EH (cell line): ENCODE measurements at places on chromosomes 5 and 9.
A peak's percentile ranks its signal among the peaks of the same experiment; 100 is the strongest.

DNA sequence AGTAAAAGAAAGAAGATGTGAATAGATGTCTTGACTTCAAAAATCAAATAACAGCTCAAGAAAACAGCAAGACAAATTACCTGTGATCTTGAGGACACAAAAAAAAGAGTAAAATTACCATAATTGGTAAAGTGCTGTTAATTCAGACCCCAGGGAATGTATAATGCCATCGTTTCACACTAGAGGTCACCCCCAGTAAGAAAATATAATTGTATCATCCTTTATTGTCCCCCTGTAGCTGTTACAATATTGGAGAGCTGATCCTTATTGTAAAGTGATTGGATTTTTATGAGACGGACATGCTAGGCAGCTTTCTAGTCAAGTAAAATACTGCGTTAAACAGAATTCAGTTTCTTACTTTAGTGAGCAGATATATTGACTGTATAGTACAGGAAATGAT is 377.0 kb downstream of the TLE1 start:
- peak; percentile 12 for DNase-seq

GRCh38 chr5:81657386-81657785 is 93.5 kb downstream of the SSBP2 start:
- peak; percentile 27 for DNase-seq

DNA sequence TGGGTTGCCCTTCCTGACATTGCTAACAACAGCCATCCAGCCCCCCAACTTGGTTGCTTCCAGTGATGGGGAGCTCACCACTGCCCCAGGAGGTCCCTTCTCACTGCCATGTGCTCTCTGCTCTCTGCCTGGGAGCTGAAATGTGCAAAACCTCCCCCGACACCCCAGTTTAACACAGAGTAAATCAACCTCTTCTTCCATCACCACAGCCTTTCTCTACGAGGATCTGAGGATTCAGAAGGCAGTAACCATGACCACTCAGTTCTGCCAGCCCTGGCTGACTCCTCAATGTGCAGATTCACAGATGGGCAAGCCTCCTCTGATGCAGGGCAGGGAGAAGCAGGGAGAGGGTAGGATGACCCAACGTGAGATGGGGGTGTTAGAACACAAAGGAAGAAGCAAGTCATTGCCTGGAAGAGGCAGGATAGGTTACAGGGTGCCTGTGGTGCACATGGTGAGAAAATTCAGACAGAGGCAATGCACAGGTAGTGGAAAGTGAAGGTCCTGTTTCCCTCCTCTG is 185.0 kb downstream of the DAB2IP start:
- no peak for DNase-seq

- DNase-seq: no peak
Measured at GRCh38 chr5:114415760-114416159, 53.9 kb downstream of the KCNN2 start.

DNA sequence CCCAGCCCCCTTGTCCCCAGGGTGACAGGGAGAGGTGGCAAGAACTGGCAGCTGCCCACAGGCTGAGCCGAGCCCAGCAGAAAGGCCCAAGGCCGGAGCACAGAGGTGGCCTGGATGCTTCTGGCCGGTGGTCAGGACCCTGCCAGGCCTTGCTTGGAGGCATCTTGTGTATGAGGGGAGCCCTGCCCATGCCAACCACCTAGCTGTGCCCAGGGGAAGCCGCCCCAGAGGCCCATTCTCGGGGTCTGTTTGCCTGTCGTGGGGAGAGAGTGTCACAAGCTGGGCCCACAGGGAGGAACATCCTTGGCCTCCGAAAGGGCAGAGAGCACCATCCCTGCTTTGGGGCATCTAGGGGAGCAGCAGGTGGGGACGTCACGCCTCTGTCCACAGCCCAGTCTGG is 10.0 kb downstream of the NKD2 start:
- DNase-seq: no peak

DNA sequence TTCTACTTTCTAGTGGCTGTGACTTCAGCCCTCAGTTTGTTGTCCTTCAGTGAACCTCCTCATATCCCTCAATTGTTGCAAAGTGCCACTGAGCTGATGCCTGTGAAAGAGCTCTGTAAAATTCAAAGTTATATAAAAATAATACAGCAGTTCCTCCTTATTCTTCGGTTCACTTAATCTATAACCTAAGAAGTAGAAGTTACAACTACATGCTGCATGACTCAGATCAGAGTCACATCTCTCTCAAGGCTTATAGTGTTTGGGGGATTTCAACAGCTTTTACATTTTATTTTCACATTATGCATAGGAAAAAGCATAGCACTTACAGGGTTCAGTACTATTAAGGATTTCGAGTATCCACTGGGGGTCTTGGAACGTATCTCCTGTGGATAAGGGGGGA is 25.1 kb upstream of the GCNT1 start:
- no peak for DNase-seq

GRCh38 chr5:152824316-152824715 is 419.2 kb upstream of the NMUR2 start:
- DNase-seq: no peak

- DNase-seq: no peak
Measured at GRCh38 chr5:86565197-86565789, 52.4 kb upstream of the COX7C start.

DNA sequence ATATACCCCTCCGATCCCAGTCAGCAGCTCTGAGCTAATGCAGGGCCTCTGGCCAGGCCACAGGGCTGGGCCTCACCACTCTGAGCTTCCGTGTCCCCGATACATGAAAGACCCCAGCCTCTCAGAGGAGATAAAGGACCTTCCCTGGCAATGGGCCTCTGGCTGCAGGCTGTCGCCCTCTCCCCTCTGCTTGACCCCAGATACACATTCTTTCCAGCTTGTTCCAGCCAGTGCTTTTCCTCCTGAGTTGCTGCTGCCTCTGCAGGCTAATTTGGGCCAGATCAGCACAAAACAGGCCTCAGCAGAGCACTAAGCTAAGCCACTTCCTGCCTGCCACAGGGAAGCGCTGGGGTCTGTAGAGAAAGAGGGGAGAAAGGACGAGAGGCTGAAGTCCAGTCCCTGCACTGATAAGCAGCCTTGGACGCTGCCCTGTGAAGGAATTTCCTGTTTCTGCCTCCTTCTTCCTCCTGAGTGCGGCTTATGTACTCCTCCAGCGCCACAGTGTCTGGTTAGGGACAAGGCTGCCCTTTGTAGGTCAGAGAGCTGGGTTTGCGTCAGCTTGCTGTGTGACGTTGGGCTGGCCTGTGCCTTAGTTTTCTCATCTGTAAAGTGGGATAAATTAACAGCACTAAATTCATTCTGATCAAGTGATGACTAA is 73.0 kb upstream of the IL17B start:
- DNase-seq: peak; percentile 79

DNA sequence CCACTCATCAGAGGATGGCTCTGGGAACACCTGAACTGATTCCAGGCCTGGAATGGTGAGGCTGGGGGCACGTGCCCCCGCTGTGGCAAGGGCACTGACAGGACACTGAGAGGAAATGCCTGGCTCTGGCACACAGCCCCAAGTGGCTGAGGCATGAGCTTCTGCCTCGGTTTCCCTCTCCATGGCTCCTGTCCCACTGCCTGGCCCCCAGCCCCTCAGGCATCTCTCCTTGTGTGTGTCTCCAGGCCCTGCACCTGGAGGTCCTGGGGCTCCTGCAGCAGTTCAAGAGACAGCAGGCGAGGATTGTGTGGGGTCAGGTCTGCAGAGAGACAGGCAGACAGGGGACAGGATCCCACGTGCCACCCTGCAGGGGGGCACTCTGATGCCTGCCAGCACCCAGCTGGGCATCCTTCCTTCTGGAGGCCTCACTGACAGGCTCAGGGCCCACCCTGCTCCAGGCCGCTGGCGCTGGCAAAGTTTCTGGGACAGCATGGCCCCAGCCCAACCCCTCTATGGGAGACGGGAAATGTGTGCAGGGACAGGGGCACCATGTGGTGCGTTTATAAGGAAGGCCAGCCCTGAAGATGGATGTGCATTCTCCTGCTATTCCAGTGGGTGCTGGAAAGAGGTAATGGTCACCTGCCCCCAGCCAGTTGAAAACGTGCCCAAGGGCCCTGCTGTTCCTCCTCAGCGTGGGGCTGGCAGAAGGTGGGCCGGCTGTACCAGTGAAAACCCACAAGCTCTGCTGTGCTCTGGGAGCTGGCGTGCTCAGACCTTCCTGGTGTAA is 66.0 kb downstream of the RASGEF1C start:
- no peak for DNase-seq

DNA sequence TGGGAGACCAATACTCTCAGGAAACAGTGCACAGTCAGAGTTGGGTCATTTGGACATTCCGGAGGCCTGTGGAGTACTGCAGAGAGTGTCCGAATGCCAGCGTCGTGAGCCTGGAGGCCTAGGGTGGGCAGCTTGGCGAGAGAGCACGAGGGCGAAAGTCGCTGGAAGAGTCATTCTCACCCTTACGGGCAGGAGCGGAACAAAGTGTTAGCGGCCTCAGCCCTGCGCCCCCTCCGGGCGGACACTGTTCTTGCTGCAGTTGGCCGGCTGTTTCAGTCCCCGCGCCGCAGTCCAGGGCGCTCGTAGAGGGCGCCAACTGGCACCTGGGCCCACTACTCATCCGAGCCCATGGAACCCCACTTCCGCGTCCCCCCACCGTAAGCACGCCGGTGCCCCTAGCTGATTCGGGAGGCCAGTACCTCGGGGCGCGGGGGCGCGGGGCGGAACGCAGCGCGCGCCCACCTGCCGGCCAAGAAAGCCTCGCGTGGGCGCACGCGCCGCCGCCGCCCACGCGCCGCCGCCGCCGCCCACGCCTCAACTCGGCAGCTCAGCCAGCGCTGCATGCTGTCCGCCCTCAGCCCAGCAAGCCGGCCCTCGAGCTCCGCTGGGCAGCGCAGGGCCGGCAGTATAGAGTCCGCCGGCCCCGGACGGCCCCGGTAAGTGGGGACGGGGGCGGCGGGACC is 99.7 kb upstream of the CCL21 start:
- peak; percentile 1 for DNase-seq

GRCh38 chr9:92480986-92481633 is 1.2 kb downstream of the ASPN start:
- DNase-seq: peak; percentile 52

- DNase-seq: no peak
Measured at GRCh38 chr5:131369558-131369957, 105.7 kb downstream of the CDC42SE2 start.

GRCh38 chr5:168651648-168652047 is 72.5 kb upstream of the PANK3 start:
- peak; percentile 87 for DNase-seq

DNA sequence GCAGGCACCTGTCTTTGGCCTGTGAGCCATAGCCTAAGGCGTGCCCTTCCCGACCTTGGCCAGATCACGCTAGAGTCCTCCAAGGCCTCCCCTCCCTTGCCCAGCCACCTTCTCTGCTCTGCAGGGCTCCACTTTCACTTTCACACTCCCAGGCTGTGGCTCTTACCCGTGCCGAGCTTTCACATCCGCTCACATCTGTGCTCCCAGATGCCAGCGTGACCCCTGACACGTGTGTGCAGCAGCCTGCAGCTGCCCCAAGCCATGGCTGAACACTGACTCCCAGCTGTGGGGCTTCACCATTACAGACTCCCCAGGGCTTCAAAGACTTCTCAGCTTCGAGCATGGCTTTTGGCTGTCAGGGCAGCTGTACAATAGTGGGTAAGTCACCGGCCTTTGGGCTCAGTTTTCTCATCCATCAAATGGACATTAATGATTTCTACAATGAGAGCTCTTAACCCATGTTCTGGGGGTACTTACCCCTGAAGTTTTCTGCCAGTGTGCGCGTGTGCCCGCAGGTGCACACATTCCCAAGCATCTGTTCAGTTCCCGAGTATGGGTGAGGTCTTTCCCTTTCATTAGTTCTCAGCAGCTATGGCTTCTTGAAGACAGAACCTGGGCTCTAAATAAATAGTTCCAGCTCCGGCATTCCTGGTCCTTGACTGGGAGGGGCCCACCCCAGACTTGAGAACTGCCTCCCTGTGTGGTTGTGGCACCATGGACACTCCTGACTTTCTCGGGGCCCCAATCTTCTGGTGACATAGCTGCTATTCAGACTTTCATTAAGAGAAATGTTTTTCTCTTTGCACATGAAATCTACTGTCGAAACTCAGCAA is 118.6 kb downstream of the RGS3 start:
- DNase-seq: peak; percentile 64

DNA sequence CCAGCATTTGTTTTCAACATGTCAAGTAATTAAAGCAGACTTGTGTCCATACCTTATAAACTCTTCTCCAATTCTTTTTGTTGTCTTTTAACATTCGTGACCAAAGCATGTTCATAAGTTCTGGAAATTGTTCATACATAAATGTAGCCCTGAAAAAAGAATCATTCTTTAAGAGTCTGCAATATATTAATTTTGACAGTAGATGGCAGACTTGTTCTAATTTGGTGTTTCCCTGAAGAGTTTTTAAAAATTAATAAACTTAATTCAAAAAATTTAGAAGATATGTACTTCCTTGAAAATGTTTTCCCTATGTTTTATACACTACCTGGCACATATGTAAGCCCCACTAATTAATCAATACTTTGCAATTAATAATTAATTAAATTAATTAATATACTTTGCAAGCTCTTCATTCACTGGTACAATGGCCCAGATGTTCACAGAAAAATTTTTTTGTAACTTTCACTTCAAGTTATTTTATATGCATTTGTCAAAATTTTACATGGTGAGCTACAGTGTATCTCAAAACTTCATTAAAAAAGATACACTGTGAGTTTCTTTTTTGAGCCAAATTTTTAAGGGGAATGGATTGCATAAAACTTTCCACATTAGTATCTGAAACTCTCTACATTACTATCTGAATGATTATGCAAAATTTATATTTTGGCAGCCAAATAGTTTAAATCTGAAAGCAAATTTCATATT is 42.1 kb downstream of the CLINT1 start:
- peak; percentile 27 for DNase-seq

GRCh38 chr5:13956471-13956870 is 12.0 kb upstream of the DNAH5 start:
- DNase-seq: no peak

DNA sequence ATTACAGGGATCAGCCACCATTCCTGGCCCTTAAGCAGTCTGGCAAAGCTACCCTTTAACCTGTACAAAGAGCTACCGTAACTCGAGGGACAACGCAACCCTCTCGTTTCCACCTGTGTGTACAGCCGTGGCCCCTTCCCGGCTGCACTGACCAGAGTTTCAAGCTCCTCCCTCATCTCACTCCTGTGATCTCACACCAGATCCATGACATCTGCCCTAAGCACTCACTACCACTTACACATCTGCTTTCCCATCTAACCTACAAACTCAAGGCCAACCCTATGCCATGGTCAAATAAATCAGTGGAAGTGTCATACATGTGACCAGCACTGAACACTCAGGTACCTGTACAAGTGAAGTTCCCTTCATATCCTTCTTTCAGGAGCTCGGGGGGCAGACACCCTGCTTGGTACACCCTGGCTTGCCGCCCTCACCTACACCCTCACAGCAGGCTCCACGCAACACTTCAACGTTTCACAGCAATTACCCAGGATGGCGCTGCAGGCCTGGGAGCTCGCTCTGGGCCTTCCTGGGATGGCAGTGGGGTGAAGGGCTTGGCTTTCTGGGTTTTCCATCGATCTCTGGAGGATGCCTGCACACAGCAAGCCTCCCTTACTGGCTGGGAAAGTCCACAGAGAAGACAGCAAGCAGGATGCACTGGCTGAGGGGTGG is 61.7 kb downstream of the PRRT1B start:
- no peak for DNase-seq

GRCh38 chr5:148488757-148489156 is 105.0 kb downstream of the FBXO38 start:
- DNase-seq: no peak

GRCh38 chr9:132002643-132003318 is 76.9 kb downstream of the MED27 start:
- DNase-seq: peak; percentile 16

- peak; percentile 71 for DNase-seq
Measured at GRCh38 chr9:133782157-133783130, 44.3 kb upstream of the SARDH start.
